Glutamatergic neuron (in vitro differentiated cells): ENCODE measurements at places on chromosomes 2 and 18. TPM values are rescaled to one million over a fixed set of nuclear protein-coding genes. Genes with fewer than 3 reads are reported as not detected.

OBSL1 gene
- 47.9 TPM for total RNA-seq

PARD6G gene
- 25.2 TPM for total RNA-seq

GKN2 gene
- not detected for total RNA-seq

ACAA2 gene
- total RNA-seq = 109 TPM

IL36A gene
- not detected for total RNA-seq

RAB6C gene
- 0.25 TPM for total RNA-seq

DNA sequence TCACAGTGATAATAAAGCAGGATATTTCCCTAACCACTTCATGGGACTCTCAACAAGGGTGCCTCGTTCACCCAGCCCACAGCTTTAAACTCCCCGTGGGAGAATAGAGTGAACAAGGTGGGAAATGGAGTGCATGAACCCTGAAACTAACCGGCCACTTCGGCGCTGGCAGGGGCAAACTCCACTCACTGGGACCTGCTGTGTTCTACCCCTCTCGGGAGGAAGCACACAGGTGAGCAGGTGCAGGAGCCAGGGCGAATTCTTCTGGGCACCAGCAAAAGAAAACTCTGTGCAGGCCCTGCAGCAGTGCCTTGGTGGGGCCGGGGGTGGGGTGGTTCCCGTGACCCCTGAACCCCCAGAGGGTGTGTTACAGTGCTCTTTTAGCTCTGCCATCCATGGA, 2029.1 kb upstream of the LRRTM1 start:
- no peak for DNase-seq

DNA sequence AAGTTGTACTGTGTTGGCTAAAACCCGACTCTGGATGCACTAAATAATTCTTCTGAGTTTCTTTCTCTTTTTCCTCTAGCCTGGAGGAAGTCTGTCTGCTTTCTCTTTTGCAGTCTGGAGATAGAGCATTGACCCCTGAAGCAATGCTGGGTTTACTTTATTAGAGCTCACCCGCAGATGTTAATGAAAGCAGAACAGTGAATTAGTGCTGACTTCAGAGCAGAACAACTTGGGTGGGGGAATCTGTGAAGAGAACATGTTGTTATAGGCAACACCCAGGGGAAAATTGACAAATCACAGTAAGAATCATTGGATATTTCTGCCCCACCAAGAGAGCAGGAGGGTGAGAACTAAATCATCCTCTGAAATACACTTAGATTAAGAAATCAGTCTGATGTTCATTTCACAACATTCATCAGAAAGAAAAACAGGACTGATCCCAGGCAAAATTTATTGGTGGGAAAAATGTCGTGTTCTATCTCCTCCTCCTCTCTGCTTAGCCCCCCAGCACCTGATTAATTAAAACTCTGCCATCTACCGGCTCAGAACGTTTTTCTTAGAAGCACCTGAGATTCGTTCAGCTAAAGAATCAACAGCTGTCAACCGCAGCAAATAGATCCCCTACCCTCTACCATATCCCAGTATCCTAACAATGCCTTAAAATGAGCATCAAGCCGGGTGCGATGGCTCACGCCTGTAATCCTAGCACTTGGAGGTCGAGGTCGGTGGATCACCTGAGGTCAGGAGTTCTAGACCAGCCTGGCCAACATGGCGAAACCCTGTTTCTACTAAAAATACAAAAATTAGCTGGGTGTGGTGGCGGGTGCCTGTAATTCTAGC, 165.1 kb downstream of the FMNL2 start:
- no peak for DNase-seq

GRCh38 chr2:169739351-169739750, 5.7 kb downstream of the KLHL23 start:
- no peak for DNase-seq

DNA sequence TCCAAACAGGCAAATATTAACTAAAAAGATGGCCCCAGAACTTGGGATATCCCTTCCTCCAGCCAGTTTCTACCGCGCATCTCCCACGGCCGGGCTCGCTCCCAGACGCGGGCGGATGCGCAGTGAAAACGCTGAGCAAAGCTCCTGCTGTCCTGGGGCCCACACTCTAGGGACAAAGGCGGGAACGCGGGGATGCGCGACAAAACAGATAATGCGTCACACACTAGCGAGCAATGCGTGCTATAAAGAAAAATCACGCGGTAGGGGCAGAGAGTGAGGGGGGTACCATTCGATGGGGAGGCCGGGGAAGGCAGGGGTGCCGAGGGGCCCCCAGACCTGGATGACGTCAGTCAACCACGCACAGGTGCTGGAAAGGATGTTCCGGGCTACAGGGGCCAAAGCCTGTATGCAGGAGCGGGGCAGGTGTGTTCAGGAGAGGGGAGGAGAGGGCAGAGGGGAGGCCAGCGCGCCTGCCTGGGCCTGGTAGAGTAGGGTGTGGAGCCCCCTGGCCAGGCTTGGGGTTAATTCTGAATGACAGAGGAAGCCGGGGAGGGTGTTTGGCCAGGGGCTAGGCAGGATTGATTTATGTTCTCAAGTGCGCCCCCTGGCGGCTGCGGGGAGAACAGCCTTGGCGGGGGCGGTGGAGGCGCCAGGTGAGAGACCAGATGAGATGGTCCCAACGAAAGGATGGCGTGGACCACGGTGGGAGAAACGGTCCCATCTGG, 14.9 kb upstream of the ITM2C start:
- DNase-seq = peak; percentile 79

DNA sequence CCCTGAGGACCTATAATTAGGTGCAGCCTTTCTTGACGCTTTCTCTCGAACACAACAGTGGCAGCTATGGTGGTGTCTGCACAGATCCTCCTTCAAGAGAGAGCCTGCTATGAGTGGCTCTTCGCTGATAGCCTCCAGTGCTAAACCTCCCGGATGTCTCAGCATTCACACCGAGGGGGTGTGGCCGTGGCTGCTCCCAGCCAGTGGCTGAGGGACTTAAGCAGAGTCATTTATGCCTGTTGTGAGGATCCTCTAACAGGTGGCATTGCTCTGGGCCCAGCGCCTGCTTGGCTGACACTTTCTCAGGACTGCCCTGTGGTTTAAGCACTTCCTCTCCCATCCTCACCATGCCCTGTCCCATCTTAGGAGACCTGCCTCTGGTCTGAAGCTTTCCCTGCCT, 592.0 kb upstream of the LRRTM1 start:
- DNase-seq = peak; percentile 13

GRCh38 chr2:37357069-37357468, 12.6 kb downstream of the QPCT start:
- DNase-seq = no peak

DNA sequence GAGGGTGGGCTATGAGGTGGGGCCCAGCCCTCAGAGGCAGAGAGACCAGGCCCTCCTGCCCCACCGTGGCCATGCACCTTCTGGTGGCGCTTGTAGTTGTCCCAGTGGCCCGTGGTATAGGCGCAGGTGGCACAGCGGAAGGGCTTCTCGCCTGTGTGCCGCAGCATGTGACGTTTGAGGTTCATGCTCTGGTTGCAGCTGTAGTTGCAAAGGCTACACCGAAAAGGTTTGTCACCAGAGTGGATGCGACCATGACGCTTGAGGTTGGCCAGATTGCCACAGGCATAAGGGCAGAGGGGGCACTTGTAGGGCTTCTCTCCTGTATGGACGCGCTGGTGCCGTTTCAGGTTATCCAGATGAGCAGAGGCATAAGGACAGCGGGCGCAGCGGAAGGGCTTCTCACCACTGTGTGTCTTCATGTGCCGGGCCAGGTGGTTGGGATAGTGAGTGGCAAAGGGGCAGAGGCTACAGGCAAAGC, 2.9 kb downstream of the ZNF513 start:
- DNase-seq = no peak

DNA sequence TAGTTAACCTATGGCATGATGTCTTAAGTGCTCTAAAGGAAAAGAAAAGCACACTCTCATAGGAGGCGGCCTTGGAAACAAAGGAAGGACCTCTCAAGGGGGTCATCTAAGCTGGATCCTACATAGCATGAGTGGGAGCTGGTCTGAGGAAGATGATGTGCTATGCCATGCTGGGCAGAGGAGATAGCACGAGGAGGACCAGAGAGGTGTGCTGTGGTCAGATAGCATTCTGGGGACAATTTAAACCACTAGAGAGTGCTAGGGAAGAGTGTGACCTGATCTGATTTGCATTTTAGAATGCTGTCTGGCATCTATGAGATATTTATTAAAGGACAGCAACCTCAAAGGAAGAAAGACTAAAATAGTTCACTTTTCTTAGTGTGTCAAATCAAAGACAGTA, 910.1 kb upstream of the CELF4 start:
- no peak for DNase-seq

DNA sequence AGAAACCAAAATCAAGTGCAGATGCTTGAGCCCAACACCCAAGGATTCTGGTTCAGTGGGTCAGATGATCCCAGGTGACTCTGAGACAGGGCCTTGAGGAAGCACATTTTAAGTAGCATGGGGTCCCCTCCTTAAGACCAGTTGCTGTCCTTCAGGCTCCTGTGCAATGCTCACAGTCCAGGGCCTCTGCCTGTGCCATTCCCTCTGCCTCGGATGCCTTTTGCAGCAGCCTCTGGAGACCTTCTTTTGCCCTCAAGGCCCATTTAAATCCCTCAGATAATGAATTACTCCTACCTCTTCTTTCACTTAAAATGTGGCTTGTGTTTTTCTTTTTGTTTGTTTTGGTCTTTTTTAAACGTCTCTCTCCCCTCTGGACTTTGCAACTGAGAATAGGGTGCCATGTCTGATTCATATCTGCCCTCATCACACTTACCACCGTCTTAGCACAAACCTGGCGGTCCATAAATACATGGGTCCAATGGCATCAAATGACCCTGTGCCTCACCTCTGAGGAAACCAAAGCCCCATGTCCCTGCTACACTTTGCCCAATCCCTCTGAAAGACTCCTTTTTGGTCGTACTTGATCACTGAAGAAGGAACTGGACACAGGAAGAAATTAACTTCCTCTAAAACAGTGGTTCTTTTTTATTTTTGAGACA, 14.2 kb downstream of the ACTG2 start:
- no peak for DNase-seq

- no peak for DNase-seq
Measured at GRCh38 chr2:65940856-65941255, 494.1 kb upstream of the MEIS1 start.

- DNase-seq = no peak
Measured at GRCh38 chr18:55778788-55779690, 191.0 kb upstream of the TCF4 start.

DNA sequence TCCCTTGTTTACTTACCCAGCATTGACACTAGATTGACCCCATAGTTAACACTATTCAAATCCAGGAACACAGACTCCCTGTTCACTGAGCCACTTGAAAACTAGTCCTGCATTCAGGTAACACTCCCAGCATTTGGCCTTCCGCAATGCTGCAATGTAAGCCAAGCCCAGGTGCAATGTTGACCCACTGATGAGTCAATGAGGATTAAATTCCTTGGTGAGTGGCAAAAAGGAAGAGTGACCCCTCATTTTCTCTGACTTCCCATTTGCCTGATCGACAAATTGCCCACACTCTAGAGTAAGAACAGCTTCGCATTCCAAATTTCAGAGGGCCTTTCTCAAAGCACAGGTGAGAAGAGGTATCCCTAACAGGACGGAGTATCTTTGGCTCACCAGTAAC, 251.9 kb downstream of the FBXO15 start:
- DNase-seq = no peak

DNA sequence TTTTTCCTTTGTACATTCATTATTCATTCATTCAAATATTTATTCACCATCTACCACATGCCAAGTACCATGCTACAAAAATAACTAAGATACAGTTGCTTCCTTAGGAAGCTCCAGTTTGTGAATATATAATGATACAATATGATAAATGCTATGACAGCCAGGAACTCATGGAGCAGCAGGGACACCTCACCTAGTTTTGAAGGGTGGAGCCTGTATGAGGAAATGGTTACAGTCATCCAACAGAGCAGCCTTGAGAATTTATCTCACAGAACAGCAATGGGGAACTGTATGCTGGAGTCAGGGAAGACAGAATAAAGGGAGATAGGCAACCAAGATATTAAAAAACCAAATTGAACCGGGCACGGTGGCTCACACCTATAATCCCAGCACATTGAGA, 124.0 kb downstream of the OSBPL1A start:
- DNase-seq = no peak

DNA sequence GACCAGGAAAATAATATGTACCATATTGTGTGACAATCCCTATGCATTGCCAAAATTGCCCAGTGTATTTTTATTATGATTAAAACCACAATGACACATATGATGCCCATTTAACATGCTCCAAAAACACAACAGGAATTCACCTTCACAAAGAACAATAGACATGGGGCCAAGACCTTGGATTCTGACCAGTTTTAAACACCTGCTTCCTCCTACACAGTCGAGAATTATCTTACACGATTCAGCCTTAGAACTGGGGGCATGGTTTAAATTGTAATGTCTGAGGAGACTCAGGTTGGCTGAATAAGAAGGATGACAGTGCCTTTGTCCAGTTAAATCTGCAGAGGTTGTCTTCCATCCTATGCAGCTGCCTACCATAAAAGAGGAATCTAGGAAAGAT, 212.7 kb downstream of the PLCL1 start:
- no peak for DNase-seq
